Cardiac septum (tissue), 1 donor: ENCODE measurements at places on chromosomes 6 and 20. TPM values are rescaled to one million over a fixed set of nuclear protein-coding genes. Genes with fewer than 3 reads are reported as not detected.

DNA sequence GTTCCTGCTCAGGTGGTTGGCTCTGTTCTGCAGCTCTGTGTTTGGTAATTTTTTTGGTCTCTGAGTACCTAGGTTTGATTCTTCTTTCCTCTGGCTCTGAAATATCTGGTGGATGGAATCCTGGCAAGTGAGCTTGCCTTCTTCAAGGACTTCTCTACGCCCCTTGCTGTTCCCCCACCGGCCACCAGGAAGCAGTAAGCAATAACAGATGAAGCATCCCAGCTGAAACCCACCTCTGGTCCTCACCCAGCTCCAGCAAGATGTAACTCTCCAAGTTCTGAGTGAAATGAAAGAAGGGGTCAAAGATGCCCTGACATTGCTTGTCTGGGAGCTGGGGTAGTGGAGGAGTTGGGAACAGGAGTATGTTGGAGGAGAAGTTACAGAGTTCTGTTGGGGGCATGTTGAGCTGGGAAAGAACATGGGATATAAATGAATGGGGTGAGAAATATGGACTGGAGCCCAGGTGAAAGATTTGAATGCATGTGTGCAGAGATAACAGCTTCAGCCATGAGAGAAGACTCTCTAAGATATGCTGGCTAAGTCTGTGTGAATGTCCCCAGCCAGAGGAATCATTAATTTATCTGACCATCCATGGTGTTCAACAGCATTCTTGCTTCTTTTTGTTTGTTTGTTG, 51.3 kb upstream of the GLP1R start:
- no peak for DNase-seq

GRCh38 chr6:47043286-47043685, 1.2 kb upstream of the ADGRF1 start:
- no peak for DNase-seq

DNA sequence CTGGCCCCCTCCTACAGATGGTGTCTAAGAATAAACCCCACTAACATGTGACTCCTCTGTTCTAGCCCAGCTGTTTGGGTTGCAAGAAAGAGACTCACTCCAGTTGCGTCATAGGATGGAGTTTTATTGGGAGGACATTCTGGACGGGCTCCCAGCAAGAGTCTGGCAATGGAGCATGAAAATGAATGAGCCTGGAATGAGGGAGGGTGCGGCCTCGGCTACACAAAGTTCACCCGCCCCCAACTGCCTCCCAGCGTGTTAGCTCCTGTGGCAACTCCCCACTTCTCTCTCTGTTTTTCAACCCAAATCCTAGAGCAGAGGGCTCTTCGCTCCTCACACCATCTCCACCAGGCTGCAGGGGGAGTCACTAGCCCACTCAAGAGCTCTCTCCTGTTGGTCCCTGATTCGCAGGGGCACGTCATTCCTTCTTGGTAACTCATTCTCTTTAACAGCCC, 5.1 kb upstream of the ADAM33 start:
- DNase-seq: no peak

- DNase-seq: no peak
Measured at GRCh38 chr6:203661-204060, 88.6 kb upstream of the DUSP22 start.

Gene SGK2
- 0.70 TPM for total RNA-seq
